ENCODE measurements at places on chromosomes 5 and 9. TPM values are rescaled to one million over a fixed set of nuclear protein-coding genes. Genes with fewer than 3 reads are reported as not detected.

GRCh38 chr9:20623748-20624124 lies 1.4 kb upstream of the MLLT3 start:
- peak overlapping the region; percentile 20 for H3K27ac ChIP-seq
- peak overlapping the region; percentile 91 for H3K4me3 ChIP-seq
- H3K36me3 ChIP-seq = no peaks in the 10 kb centered on the region

Gene SLC6A18
- not detected for total RNA-seq

DNA sequence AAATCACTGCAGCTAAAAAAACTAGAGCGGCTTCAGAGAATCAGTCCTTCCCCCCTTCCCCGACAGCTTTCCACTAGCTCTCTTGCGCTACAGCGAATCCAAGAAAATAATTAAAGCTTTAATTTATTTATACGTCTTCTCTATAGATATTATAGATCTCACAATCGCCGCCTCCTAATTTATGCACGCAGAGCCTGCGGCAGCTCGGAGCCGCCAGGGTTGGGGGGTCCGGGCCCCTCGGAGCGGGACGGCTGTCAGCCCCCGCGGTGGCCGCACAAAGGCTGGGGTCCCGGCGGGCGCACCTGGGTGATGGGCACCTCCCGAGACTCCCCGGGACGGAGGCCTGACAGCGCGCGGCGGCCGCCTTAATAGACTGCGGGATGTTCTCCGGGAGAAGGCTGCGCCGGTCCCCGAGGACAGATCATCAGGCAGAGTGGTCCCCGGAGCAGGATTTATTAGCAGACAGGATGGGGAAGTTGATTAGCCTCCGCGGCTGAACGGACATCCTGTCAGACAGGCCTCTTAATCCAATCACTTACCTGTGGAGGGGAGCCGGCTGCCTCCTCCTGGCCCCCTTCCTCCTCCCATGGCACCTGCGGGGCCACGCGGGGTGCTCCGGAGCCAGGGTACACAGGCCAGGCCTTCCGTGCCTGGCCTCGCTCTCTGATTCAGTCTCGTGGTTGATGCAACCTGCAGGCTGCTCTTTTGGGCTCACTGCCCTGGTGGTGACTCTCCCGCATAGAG lies 166.8 kb downstream of the MELK start:
- peak overlapping the region; percentile 77 for H3K4me3 ChIP-seq
- H3K36me3 ChIP-seq = no peaks in the 10 kb centered on the region
- no peak overlapping the region for H3K27ac ChIP-seq
- DNase-seq = peak; percentile 82
- peaks cover 11% of the 10 kb centered on the region for H3K27me3 ChIP-seq
- peaks cover 15% of the 10 kb centered on the region for H3K4me1 ChIP-seq

GRCh38 chr9:6132650-6133049 lies 83.0 kb upstream of the IL33 start:
- peaks cover 3% of the 10 kb centered on the region for H3K36me3 ChIP-seq
- DNase-seq = no peak
- no peaks in the 10 kb centered on the region for H3K27me3 ChIP-seq
- no peaks in the 10 kb centered on the region for H3K4me1 ChIP-seq

Gene BARHL1
- not detected for total RNA-seq

Gene N4BP3
- total RNA-seq = 2.2 TPM

DNA sequence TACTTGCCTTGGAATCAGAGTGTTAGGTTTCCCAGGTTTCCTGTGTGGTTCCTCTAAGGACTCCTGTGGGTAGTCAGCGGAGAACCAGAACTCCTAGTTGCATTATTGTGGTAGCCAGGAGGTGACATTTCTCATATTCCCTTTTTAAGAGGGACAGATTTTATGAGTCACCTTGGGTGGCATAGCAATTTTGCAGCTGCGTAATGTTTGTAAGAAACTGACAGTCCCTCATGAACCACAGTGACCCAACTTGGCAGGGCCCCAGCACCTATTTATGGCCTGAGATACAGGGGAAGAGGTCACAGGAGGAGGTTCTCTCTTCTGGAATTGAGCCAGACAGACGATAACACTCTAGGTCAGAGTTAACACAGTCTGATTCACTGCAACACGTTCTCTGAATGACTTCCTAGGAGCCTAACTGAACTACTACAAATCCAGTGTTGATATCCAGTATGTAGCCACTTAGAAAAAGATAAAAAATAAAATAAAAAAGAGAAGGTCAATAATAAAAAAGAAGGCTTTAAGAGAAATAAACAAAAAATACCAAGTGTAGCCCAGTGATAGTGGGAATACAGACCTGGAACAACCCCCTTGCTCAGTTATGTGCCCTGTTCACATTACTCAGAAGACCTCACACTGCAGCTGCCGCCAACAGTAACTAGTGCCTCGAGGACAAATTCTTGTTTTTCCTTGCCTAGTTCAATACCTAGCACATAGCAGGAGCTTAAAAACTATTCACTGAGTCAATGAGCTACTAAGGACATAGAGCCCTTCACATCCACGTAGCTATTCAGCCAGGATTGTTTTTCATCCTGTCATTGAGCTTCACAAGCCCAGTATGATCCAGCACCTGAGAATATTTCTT lies 50.7 kb upstream of the VLDLR start:
- no peaks in the 10 kb centered on the region for H3K4me1 ChIP-seq
- DNase-seq = no peak
- peaks cover 2% of the 10 kb centered on the region for H3K27me3 ChIP-seq

Gene CTSV
- 1.3 TPM for total RNA-seq

DNA sequence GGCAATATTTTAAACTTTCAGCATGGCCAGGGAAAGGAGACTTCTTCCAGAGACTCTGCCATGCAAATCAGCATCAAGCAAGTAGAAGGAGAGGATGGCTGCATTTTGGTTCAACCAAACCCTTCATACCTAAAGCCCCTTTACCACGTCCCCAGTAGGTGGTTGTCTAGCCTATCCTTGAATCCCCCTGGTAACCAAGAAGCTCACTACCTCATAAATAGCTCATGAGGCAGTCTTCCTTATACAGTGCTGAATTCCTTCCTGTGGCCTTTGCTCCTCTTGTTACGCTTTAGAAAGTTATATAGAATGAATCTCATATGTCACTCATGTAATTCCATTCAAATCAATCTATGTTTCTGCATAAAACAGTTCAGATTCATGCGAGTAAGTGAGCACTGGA lies 289.5 kb upstream of the SLC30A5 start:
- DNase-seq = no peak
- H3K27ac ChIP-seq = no peak overlapping the region
- H3K27me3 ChIP-seq = no peaks in the 10 kb centered on the region
- H3K4me1 ChIP-seq = no peaks in the 10 kb centered on the region
- H3K4me3 ChIP-seq = no peak overlapping the region
- no peaks in the 10 kb centered on the region for H3K36me3 ChIP-seq

Gene GALNT12
- 2.7 TPM for total RNA-seq

- H3K4me1 ChIP-seq = no peaks in the 10 kb centered on the region
- H3K4me3 ChIP-seq = no peak overlapping the region
- H3K27me3 ChIP-seq = no peaks in the 10 kb centered on the region
- no peak for DNase-seq
These were observed 419.7 kb downstream of the CHSY3 start for GRCh38 chr5:130323804-130324454.

- no peaks in the 10 kb centered on the region for H3K36me3 ChIP-seq
- H3K4me1 ChIP-seq = peaks cover 3% of the 10 kb centered on the region
- H3K27me3 ChIP-seq = no peaks in the 10 kb centered on the region
- no peak overlapping the region for H3K27ac ChIP-seq
- DNase-seq = no peak
These were observed 146.9 kb upstream of the SLC1A3 start for GRCh38 chr5:36459176-36460135.

- peaks cover 9% of the 10 kb centered on the region for H3K4me1 ChIP-seq
- H3K4me3 ChIP-seq = no peak overlapping the region
- H3K36me3 ChIP-seq = peaks cover 4% of the 10 kb centered on the region
- DNase-seq = no peak
- no peak overlapping the region for H3K27ac ChIP-seq
These were observed 206.6 kb downstream of the MAT2B start for GRCh38 chr5:163712011-163712410.

- H3K27me3 ChIP-seq = peaks cover 2% of the 10 kb centered on the region
- H3K4me1 ChIP-seq = peaks cover 8% of the 10 kb centered on the region
- H3K4me3 ChIP-seq = no peak overlapping the region
- no peak overlapping the region for H3K27ac ChIP-seq
- DNase-seq = no peak
- H3K36me3 ChIP-seq = no peaks in the 10 kb centered on the region
These were observed 23.4 kb upstream of the ARAP3 start for GRCh38 chr5:141705469-141705868.

DNA sequence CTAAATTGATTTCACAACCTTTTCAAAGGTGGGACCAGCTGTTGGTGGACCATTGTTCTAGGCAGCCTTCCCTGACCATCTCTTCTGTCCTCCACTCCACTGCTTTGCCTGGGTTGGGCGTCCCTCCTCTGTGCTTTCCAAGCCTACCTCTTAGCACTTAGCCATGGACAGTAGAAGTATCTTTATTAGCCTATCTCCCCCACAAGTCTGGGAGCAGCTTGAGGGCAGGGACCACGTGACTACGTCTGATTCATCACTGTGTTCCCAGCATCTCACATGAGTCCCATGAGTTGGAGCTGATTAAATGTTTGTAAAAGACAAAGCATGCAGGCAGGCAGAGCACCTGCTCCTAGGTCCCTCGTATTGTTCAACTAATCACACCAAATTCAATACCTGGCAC lies 20.9 kb downstream of the MORN5 start:
- H3K27me3 ChIP-seq = no peaks in the 10 kb centered on the region
- no peak for DNase-seq
- no peaks in the 10 kb centered on the region for H3K4me1 ChIP-seq
- no peak overlapping the region for H3K27ac ChIP-seq
- H3K4me3 ChIP-seq = no peak overlapping the region

Gene PCDHGB4
- 40.8 TPM for total RNA-seq

- H3K4me1 ChIP-seq = peaks cover 40% of the 10 kb centered on the region
- H3K27me3 ChIP-seq = no peaks in the 10 kb centered on the region
- H3K4me3 ChIP-seq = no peak overlapping the region
- DNase-seq = peak; percentile 34
These were observed 304.1 kb upstream of the PANK3 start for GRCh38 chr5:168883281-168883741.

GRCh38 chr9:91296354-91296753 lies 65.4 kb downstream of the AUH start:
- peaks cover 2% of the 10 kb centered on the region for H3K4me1 ChIP-seq
- H3K27ac ChIP-seq = no peak overlapping the region
- no peak for DNase-seq
- H3K4me3 ChIP-seq = no peak overlapping the region
- H3K36me3 ChIP-seq = peaks cover 17% of the 10 kb centered on the region
- peaks cover 2% of the 10 kb centered on the region for H3K27me3 ChIP-seq

Gene ATOX1
- total RNA-seq = 82.9 TPM

Gene KLHL3
- total RNA-seq = 5.7 TPM

Gene IFNA21
- total RNA-seq = not detected

DNA sequence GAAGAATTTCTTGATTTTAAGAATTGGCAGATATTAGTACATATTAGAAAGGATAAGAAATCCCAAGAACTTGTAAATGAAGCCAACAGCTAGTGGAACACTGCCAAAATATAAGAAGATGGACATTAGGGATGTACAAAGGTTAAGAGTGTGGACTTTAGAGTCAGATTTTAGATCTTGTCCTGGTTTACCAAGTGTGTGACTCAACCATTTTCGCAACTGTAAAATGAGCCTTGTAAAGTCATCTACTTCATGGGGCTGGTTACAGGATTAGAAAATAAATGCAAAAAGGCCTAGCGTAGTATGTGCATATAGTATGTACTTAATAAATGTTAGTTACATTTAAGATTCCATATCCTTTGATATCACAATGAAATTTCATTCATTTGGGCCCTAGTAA lies 260.0 kb downstream of the RAB3C start:
- no peak overlapping the region for H3K27ac ChIP-seq
- H3K4me1 ChIP-seq = peaks cover 3% of the 10 kb centered on the region
- H3K4me3 ChIP-seq = no peak overlapping the region
- no peak for DNase-seq

GRCh38 chr5:179616002-179616594 lies 7.4 kb downstream of the HNRNPH1 start:
- H3K36me3 ChIP-seq = peaks cover 5% of the 10 kb centered on the region
- no peak overlapping the region for H3K27ac ChIP-seq
- peaks cover 10% of the 10 kb centered on the region for H3K27me3 ChIP-seq
- peaks cover 44% of the 10 kb centered on the region for H3K4me1 ChIP-seq

- H3K27ac ChIP-seq = no peak overlapping the region
- no peaks in the 10 kb centered on the region for H3K27me3 ChIP-seq
- no peaks in the 10 kb centered on the region for H3K4me1 ChIP-seq
- no peak for DNase-seq
- H3K36me3 ChIP-seq = no peaks in the 10 kb centered on the region
- no peak overlapping the region for H3K4me3 ChIP-seq
These were observed 6.7 kb upstream of the PDE6A start for GRCh38 chr5:149951138-149951749.

Gene NOL6
- total RNA-seq = 25.6 TPM

DNA sequence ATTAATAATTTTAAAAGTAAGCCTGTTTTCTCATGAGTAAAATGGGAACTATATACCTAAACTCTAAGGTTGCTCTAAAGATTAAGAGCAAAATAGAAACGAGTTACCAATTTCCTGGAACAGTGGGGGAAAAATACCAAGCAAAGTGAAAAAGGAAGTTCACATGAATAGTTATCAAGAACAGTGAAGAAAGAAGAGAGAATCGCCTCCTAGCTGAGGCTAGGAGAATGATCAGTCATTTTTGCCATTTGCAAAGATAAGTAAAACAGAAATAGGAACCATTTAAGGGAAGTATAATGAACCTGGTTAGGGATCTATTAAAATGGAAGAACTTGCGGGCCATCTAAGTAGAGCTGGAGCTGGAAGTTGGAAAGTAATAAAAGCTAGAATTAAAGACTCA lies 50.7 kb downstream of the P4HA2 start:
- DNase-seq = no peak
- no peaks in the 10 kb centered on the region for H3K27me3 ChIP-seq
- no peak overlapping the region for H3K4me3 ChIP-seq
- H3K4me1 ChIP-seq = no peaks in the 10 kb centered on the region

DNA sequence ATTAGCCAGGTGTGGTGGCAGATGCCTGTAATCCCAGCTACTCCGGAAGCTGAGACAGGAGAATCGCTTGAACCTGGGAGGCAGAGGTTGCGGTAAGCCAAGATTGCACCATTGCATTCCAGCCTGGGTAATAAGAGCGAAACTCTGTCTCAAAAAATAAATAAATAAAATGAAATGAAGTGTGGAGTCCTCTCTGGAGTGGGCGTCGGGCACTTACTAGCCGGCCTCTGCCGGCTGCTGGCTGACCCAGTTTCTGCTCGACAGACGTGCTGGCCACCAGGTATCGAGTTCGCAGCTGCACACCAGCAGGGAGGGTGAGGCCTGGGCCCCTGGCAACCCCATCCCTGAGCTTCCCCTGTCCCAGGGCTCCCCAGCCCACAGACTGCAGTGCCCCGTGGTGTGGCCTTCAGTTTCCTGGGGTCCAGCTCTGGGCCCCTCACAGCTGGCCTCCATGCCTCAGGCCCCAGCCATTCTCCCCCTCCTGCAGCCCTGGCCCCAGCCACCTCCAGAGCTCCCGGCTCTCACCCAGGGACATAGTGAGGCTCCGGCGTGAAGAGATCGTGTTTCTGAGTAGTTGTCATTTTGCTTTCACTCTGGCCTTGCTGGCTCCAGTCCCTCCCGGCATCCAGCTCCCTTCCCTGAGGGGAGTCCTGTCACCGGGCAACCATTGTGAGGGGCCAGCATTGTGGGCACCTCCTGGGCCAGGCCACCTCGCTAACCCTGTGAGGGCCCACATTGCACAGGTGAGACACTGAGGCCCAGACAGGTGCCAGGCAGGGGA lies 3.8 kb upstream of the STPG3 start:
- no peaks in the 10 kb centered on the region for H3K36me3 ChIP-seq
- peaks cover 7% of the 10 kb centered on the region for H3K27me3 ChIP-seq

Gene PCDHGA2
- 3.0 TPM for total RNA-seq

Gene ANKRD31
- 0.42 TPM for total RNA-seq

GRCh38 chr5:164688437-164688836 lies 1183.0 kb downstream of the MAT2B start:
- no peaks in the 10 kb centered on the region for H3K27me3 ChIP-seq
- no peaks in the 10 kb centered on the region for H3K4me1 ChIP-seq
